ENCODE measurements at places on chromosomes 7 and 10. TPM values are rescaled to one million over a fixed set of nuclear protein-coding genes. Genes with fewer than 3 reads are reported as not detected.

TMEM225B gene
- 1.1 TPM for total RNA-seq

GIMAP2 gene
- 244 TPM for total RNA-seq

ZNF727 gene
- total RNA-seq: 0.20 TPM

DPY19L1 gene
- 13.8 TPM for total RNA-seq

PTF1A gene
- not detected for total RNA-seq

OR13A1 gene
- total RNA-seq: not detected

SLC26A5 gene
- total RNA-seq: not detected

NAPEPLD gene
- 22.2 TPM for total RNA-seq

ELFN1 gene
- total RNA-seq: not detected

FAM221A gene
- 6.8 TPM for total RNA-seq

BHLHA15 gene
- total RNA-seq: not detected

CHST3 gene
- not detected for total RNA-seq

TAS2R4 gene
- 3.9 TPM for total RNA-seq

ARHGAP22 gene
- 0.20 TPM for total RNA-seq

MCM10 gene
- total RNA-seq: 0.17 TPM

PVRIG gene
- 85.2 TPM for total RNA-seq

HOXA1 gene
- 0.75 TPM for total RNA-seq

LHFPL3 gene
- not detected for total RNA-seq

TSPAN33 gene
- total RNA-seq: 0.83 TPM

SPDYE6 gene
- total RNA-seq: not detected

PDSS1 gene
- total RNA-seq: 3.1 TPM

MYO1G gene
- 94.2 TPM for total RNA-seq

CDH23 gene
- total RNA-seq: 5.2 TPM

PLCE1 gene
- total RNA-seq: not detected

CFAP70 gene
- total RNA-seq: 3.8 TPM

RARRES2 gene
- total RNA-seq: not detected

CHAT gene
- not detected for total RNA-seq

HOXA13 gene
- not detected for total RNA-seq

SFRP4 gene
- not detected for total RNA-seq

CDK14 gene
- 0.47 TPM for total RNA-seq

CCDC146 gene
- 16.0 TPM for total RNA-seq

CPXM2 gene
- total RNA-seq: not detected

WEE2 gene
- total RNA-seq: not detected

AZGP1 gene
- total RNA-seq: not detected

MYO3A gene
- not detected for total RNA-seq

SSC4D gene
- total RNA-seq: not detected

TWIST1 gene
- not detected for total RNA-seq

NUTM2D gene
- 4.9 TPM for total RNA-seq

FRAT1 gene
- total RNA-seq: 20.2 TPM

CCL24 gene
- total RNA-seq: not detected

C7orf33 gene
- total RNA-seq: not detected

LRRC61 gene
- total RNA-seq: 12.8 TPM

Measured in CD4-positive, alpha-beta memory T cell (primary cell).